ENCODE measurements at places on chromosomes 5 and 9. TPM values are rescaled to one million over a fixed set of nuclear protein-coding genes. Genes with fewer than 3 reads are reported as not detected.

- H3K36me3 ChIP-seq: no peaks in the 10 kb centered on the region
- no peak for DNase-seq
- H3K4me3 ChIP-seq: peak overlapping the region; percentile 76
- H3K27me3 ChIP-seq: no peaks in the 10 kb centered on the region
- peak overlapping the region; percentile 91 for H3K27ac ChIP-seq
- peaks cover 64% of the 10 kb centered on the region for H3K4me1 ChIP-seq
These were observed 457.3 kb downstream of the RAB3C start for GRCh38 chr5:59040024-59040803.

DNA sequence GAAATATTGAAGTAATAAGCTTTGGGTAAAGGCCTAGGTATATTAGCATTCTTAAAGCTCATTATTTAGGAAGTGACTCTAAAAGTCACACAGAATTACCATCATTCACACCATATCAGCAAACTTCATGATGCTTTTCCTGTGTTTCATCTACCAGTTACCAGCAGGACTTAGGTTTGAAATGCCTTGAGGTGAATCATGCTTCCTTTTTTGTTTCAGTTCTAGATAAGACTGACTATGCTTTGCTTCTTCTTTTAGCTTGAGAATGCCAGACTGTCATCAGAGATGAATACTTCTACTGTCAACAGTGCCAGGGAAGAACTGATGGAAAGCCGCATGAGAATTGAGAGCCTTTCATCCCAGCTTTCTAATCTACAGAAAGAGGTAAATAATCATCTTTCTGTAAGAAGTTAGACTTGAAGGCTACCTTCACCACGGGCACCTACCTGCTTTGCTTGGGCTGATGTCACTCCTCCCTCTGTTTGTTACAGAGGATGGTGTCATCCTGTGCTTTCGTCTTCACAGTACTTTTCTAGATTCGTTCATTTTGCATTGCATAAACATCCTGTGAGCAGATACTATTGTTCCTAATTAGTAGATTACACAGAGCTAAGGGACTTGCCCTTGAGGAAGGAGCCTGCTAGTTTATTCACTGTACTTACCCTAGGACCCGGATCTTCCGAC is 34.7 kb downstream of the LMNB1 start:
- DNase-seq: no peak
- no peaks in the 10 kb centered on the region for H3K36me3 ChIP-seq
- H3K27me3 ChIP-seq: no peaks in the 10 kb centered on the region
- H3K4me3 ChIP-seq: no peak overlapping the region
- no peaks in the 10 kb centered on the region for H3K4me1 ChIP-seq
- H3K27ac ChIP-seq: no peak overlapping the region

DNA sequence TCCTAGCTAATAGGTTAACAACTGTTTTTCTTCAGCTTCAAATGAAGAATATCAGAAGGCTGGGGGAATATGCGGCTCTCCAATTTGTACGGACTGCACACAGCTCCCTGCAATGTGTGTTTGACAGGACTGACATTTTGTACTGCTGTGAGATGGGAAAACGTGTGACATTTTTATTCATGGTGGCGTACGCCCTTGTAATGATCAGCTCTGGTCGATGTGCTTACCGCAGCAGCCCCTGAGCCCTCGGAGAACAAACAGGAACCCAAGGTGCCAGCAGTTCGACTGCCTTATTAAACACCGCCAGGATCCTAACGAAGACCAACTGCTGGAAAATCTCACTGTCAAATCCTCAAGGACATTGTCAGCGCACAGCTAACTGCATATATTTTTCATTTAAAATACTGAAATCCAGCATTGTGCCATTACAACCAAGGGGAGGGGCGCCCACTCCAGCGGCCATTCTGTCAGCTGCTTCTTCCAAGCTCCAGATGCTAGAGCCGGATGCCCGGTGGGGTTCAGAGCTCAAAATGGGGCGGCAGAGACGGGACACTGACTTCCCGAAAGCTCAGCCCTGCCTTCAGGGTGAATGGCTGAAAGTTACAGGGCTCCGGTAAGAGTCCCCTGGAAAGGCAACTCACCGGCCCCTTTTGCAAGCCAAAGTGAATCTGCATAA is 66.8 kb downstream of the CRB2 start:
- H3K4me1 ChIP-seq: no peaks in the 10 kb centered on the region
- no peaks in the 10 kb centered on the region for H3K27me3 ChIP-seq
- H3K36me3 ChIP-seq: no peaks in the 10 kb centered on the region
- no peak overlapping the region for H3K27ac ChIP-seq
- DNase-seq: no peak

DNA sequence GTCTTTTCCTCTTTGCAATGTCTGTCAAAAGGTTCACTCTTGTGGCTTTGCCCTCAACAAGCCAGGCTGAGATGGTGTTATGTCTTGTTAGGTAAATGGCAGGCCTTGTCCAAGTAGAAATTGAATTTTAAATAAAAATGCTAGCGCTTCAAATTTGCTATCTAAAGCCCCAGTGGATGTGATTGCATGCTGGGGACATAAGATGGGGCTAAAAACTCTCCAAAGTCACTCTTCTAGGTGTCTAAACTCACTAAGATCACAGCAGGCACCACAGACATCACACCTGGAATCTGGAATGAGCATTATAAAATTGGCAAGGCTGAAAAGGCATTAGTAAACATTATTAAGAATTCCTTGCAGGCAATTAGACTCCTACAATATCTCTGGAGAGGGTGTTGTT is 262.7 kb upstream of the CLINT1 start:
- H3K4me3 ChIP-seq: no peak overlapping the region
- no peak overlapping the region for H3K27ac ChIP-seq
- H3K4me1 ChIP-seq: no peaks in the 10 kb centered on the region
- no peak for DNase-seq

DNA sequence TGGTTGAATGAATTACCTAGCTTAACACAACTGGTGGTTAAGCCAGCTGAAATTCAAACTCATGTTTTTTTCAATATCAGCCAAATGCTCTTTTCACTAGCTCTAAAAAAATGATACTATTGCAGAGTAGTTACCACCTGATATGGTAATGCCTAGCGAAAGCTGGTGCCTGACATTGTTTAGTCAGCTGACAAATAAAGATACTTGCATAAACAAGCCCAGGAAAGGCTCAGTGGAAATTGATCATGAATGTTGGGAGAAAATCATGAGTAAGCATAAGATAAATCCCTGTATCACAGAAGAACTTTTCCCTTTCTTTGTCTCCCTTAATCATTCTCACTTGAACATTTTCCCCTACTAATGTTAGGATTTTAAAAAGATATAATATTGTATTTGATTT is 54.6 kb downstream of the FGF10 start:
- no peaks in the 10 kb centered on the region for H3K27me3 ChIP-seq
- no peaks in the 10 kb centered on the region for H3K4me1 ChIP-seq
- H3K4me3 ChIP-seq: no peak overlapping the region

GRCh38 chr9:8649160-8649559 is 849.6 kb upstream of the DMAC1 start:
- no peak overlapping the region for H3K4me3 ChIP-seq
- DNase-seq: no peak
- no peaks in the 10 kb centered on the region for H3K36me3 ChIP-seq
- no peak overlapping the region for H3K27ac ChIP-seq

GRCh38 chr9:124206391-124206790 is 51.4 kb upstream of the NEK6 start:
- no peak overlapping the region for H3K27ac ChIP-seq
- no peaks in the 10 kb centered on the region for H3K36me3 ChIP-seq
- H3K4me1 ChIP-seq: no peaks in the 10 kb centered on the region
- DNase-seq: no peak

Gene KIAA1958
- total RNA-seq: 1.3 TPM

GRCh38 chr9:136552117-136552703 is 6.4 kb upstream of the NOTCH1 start:
- no peak overlapping the region for H3K4me3 ChIP-seq
- peak overlapping the region; percentile 41 for H3K27ac ChIP-seq
- H3K4me1 ChIP-seq: peaks cover 5% of the 10 kb centered on the region
- no peak for DNase-seq
- no peaks in the 10 kb centered on the region for H3K27me3 ChIP-seq

DNA sequence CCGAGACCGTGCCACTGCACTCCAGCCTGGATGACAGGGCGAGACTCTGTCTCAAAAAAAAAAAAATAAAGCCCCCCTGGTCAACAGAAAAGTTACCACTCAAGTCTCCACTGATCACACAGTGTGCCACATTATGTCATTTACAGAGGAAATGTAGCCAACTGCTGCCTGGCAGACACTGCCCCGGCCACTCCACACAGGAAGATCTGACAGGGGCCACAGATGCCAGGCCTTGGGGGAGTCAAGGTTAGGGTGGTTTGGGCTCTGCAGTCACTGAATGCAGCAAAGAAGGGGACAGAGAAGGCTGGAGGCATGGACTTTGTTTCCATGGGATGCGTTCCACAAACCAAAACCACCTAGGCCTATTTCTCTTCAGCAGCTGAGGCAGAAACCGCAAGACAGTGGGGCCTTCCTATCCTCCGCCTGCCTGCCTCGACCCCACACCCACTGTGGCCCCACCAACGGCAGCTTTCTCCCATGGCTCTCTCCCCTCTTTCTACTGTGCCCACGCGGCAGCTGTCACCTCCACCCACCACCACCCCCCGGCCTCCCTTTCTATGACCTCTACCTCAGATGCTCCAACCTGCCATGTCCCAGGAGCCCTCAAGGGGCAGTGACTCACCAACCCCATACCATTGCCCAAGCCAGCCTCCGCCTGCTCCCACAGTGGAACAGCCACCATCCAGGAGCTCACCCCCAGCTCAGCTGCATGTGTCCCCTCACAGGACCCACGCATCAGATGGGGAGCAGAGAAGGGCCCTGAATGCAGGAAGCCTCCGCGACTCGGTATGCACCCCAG is 12.4 kb downstream of the IPPK start:
- no peak overlapping the region for H3K4me3 ChIP-seq
- no peak for DNase-seq
- no peaks in the 10 kb centered on the region for H3K27me3 ChIP-seq
- H3K4me1 ChIP-seq: peaks cover 6% of the 10 kb centered on the region

Gene RHOBTB3
- total RNA-seq: 96.6 TPM

Gene TMEM167A
- 16.5 TPM for total RNA-seq

DNA sequence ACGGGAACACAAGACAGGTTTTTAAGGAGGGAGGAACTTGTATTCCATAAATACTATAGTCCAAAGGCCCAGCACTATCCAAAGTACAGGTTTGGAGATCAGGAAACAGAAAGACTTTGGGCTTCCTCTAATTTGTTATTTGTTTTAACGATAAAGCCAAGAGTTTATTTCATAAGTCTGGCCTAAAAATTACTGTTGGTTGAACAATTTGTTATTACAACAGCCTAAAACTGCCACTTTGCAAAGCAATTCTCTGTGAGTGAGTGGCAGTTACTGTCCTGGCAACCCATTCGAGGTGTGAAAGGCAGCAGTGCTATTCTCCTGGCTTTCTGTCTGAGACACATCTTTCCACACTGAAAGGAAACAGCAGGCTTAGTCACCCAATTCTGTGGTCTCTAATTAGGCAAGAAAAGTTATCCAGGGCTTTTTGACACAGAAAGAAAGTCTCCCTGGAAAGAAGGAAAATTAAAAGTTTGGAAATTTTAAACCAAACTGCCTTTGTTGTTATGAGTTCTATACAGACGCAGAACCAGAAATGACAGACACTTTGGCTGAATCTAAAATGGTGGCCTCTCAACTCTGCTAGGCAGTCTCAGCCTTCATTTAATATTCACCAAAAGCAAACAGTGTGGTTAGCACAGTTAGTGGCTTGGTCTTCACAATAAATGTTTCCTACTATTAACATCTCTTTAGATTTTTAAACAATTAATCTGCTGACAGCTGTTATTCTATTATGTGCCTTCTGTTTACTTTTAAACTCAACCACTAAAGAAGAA is 33.9 kb downstream of the PSMB7 start:
- H3K4me3 ChIP-seq: no peak overlapping the region
- H3K4me1 ChIP-seq: peaks cover 21% of the 10 kb centered on the region
- H3K27ac ChIP-seq: no peak overlapping the region
- no peak for DNase-seq
- no peaks in the 10 kb centered on the region for H3K27me3 ChIP-seq
- H3K36me3 ChIP-seq: peaks cover 36% of the 10 kb centered on the region

Gene IL9
- total RNA-seq: not detected

Gene ZDHHC11B
- total RNA-seq: 0.39 TPM

- H3K36me3 ChIP-seq: no peaks in the 10 kb centered on the region
- no peak overlapping the region for H3K27ac ChIP-seq
- H3K4me1 ChIP-seq: peaks cover 27% of the 10 kb centered on the region
- H3K4me3 ChIP-seq: no peak overlapping the region
- H3K27me3 ChIP-seq: no peaks in the 10 kb centered on the region
- no peak for DNase-seq
These were observed 148.2 kb downstream of the GIN1 start for GRCh38 chr5:102971676-102972293.

DNA sequence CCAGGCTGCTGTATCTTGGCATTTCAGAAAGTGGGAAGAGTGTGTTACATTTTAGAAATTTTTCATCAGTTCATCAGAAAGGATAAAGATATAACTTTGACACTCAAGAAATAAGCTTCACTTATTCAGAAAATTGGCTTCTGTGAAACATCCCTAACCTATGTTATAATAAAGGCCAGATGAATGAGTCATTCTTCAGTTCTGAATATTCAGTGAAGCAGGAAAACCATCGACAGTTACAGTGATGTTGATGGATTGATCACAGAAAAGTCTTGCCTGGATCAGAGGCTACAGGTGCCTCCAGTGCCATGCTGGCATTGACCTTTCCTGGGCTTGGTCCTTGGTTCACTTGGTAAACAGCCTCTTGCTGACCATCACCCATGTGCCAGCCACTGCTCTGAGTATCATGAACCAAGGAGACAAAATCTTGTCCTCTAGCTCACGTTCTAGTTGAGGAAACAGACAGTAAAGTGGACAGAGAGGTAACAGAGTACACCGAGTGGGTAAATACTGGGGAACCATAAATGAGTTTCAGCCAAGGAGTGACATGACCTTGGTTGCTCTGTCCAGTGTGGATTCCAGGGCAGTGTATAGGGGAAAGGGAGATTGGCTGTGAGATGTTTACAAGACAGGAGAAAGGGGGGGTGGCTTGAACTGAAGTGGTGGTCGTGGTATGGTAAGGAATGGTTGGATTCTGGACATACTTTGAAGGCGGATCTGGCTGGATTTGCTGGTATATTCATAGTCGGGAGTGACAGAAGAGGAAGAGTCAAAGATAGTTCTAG is 98.6 kb downstream of the AMBP start:
- H3K27ac ChIP-seq: no peak overlapping the region
- H3K27me3 ChIP-seq: no peaks in the 10 kb centered on the region
- no peaks in the 10 kb centered on the region for H3K4me1 ChIP-seq
- no peak for DNase-seq

Gene PRDM9
- not detected for total RNA-seq

All from gastrocnemius medialis (tissue), 4 donors.